ENCODE measurements at places on chromosomes 2 and 18.

GRCh38 chr2:24456599-24457556 is 34.2 kb upstream of the NCOA1 start:
- DNase-seq: no peak

GRCh38 chr2:103289105-103289725 is 527.4 kb downstream of the TMEM182 start:
- DNase-seq: no peak

DNA sequence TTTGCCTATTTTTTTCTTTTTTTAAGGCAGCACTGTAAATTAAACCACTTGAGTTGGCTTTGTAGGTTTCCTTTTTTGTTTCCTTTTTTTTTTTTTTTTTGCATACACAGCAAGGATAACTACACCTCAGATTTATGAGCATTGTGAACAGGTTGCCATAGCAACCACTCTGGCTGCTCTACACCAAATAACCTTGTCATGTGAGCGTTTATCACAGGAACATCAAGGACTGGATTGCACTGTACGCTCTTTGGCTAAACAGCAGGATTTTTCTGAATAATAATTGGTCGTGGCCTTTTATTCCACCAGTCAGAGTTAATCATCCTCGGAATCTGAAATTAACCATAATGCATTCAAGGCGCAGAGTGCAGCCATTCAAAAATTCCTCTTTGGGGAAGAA is 199.1 kb upstream of the SLC14A2 start:
- no peak for DNase-seq

DNA sequence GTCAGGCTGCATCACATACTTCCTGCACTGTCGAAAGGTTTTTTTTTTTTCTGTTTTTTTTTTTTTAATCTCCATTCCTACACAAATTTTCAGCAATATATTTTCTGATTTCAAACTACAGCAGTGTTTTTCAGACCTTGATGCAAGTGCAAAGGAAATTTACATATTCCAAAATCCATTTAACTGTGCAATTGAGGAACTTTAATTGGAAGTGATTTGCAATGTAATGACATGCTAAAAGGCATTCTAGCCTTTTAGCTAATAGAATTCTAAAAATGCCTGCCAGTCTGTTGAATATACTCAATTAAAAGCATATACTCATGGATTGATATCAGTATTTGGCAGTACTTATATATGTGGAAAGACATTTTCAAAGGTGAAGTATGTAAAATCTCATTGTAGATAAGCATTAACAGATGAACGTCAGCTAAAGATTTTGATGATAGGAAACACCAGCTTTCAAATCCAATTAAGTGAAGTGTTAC is 210.5 kb downstream of the OTX1 start:
- no peak for DNase-seq

DNA sequence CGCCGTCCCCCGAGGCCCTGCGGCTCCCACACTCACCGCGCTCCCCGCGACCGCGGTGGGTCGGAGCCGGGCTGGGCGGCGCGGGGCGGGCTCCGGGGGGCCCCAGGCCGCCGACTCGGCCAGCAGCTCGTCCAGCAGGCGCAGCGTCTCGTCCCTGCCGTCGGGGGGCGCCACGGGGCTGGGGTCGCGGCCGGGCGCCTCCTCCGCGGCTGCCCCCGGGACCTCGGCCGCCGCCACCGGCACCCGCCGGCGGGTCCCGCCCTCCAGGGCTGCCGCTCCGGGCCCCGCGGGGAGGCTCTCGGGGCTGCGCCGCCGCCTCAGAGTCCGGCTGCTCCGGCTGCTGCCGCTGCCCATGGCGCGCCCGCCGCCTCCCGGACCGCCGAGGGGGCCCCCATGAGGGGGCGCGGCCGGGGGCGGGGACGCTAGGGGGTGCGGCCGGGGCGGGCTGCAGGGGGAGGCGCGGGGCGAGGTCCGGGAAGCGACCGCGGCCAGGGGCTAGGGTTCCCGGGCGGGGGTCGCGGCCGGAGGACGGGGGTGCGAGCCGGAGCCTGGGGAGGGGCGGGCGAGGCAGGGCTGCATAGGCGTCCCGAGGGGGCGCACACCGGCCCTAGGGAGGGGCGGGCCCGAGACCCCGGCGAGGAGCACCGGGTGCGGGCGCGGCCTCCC is at the start of gene CYS1:
Gene CYS1 (minus strand): TSS at position 542 of the 666 bp plus-strand sequence. CDS start 188 bp downstream, at position 354.
- DNase-seq: no peak

- no peak for DNase-seq
These were observed 811.1 kb upstream of the LRATD1 start for GRCh38 chr2:13821255-13821880.

Data from stimulated activated CD4-positive, alpha-beta T cell treated with anti-CD3 and anti-CD28 coated beads, Interleukin-1b, Interleukin-23, amount 100 ng/mL, for 1 hour (primary cell).